ENCODE measurements at places on chromosomes 16 and 17.
A peak's percentile ranks its signal among the peaks of the same experiment; 100 is the strongest.

DNA sequence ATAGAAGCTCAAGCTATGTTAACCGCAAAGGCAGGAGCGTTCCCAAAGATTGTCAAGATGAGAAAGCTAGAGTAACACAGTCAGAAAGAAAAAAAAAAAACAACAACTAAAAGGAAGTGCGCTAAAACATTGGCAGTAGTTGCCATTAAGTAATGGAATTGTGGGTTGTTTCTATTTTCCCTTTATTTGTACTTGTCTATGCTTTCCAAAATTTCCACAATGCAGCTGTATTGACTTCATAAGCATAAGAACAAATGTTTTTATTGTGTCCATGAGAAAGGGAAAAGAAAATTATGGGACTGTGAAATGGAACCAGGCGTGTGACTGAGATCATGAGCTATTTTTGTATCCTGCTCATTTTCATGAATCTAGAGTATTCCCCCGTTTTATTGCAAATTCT is 153.4 kb downstream of the TMEM114 start:
- no peak for DNase-seq

- no peak for DNase-seq
Measured at GRCh38 chr16:80507538-80507937, 33.3 kb upstream of the DYNLRB2 start.

- DNase-seq, result peak; percentile 75
Measured at GRCh38 chr17:7915611-7916384, at the start of gene RNF227. Gene RNF227, minus strand, starts transcription at chr17:7916289. Its CDS starts 94 bp downstream, at chr17:7916195.

DNA sequence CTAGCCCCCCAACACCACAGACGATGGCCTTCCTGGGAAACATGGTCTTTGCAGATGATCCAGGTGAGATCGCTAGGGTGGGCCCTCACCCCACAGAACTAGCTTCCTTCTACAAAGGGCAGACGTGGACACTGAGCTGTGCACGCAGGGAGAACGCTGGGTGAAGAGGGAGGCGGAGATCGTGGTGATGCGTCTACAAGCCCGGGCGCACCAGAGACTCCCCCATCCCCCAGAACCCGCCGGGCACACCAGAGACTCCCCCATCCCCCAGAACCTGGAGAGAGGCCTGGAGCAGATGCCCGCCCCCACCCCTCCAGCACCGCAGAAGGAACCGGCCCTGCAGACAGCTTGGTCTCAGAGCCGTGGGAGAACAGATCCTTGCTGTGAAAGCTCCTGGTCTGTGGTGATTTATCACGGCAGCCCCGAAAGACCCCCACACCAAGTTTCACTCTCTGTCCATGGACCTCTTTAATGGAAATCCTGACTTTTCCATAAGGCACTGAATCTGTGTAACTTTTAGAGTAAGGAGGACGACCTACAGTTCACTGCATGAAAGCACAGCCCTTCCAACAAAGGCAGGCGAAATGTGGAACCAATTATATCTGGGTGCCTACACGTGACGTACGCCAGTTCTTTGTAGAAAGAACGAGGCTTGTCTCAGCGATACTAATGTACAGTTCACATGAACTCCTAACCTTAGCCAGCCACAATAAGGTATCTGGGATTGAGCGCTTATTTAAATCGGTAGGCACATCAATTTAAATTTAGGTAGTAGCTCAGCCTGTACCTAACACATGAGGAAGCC is 88.5 kb downstream of the ANKRD11 start:
- no peak for DNase-seq

DNA sequence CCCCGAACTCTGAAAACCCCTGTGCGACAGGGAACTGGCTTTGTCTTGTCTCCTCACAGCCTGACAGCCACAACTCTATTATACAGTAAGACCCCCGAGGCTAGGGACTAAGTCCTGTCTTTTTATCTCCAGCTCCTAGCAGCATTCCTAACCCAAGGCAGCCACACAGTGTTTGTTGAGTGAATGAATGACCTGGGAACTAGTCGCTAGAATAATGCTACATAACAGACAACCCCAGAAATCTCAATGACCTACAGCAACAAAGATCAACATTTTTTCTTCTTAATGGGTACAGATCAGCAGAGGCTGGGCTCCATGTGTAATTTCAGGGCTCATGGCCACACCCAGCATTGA is 71.4 kb upstream of the TNRC6C start:
- no peak for DNase-seq

DNA sequence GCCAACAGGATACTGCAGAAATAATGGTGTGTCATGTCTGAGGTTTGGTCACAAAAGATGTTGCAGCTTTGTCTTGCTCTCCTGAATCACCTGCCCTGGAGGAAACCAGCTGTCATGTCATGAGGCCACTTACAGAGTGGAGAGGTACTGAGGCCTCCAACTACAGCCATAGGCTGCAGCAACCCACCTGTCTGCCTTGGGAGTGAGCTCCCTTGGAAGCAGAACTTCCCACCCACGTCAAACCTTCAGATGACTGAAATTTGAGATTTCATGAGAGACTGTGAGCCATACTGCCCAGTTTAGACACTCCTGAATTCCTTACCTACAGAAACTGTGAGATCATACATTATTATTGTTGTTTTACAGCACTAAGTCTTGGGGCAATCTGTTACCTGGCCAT is 475.9 kb downstream of the HS3ST3B1 start:
- DNase-seq, result no peak

- DNase-seq, result no peak
Measured at GRCh38 chr16:88686062-88686438, 257 bp downstream of the SNAI3 start.

DNA sequence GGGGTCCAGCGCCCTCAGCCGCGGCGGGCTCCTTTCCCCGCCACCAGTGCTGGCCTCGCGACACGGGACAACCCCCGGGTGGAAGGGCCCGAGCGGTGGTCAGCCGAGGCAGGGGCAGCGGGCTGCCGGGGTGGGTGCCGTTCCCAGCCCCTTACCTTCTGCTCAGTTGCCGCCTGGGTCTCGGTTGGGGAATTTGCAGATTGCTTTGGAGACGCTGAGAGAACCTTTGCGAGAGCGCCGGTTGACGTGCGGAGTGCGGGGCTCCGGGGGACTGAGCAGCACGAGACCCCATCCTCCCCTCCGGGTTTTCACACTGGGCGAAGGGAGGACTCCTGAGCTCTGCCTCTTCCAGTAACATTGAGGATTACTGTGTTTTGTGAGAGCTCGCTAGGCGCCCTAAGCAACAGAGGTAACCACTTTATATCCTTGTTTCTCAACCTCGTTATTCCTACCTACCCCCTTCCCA is 381 bp downstream of the CTNS start:
- DNase-seq, result no peak

DNA sequence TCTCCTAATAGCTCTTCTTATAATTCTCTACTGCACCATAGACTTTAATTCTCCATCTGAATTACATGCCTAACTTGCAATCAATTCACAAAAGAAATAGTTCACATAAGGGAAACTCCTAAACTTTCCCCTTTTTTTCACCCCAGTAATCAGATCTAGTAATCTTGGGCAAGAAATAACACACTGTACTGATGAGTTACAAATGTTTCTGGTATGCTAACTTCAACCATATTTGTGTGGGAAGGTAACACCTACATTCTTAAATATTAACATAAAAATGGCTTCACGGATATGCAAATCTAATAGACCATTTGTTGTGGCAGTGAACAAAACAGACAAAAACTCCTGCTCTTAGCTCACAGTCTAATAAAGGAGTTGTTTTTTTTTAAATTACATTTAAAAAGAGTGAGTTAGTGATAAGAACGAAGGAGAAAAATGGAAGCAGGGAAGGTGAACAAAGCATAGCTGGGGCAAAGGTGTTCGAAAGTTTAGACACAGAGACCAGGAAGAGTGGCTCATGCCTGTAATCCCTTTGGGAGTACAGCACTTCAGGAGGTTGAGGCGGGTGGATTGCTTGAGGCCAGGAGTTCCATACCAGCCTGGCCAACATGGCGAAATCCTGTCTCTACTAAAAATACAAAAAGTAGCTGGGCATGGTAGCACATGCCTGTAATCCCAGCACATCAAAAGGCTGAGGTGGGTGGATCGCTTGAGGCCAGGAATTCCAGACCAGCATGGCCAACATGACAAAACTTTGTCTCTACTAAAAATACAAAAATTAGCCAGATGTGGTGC is 34.8 kb downstream of the CMTM3 start:
- no peak for DNase-seq

DNA sequence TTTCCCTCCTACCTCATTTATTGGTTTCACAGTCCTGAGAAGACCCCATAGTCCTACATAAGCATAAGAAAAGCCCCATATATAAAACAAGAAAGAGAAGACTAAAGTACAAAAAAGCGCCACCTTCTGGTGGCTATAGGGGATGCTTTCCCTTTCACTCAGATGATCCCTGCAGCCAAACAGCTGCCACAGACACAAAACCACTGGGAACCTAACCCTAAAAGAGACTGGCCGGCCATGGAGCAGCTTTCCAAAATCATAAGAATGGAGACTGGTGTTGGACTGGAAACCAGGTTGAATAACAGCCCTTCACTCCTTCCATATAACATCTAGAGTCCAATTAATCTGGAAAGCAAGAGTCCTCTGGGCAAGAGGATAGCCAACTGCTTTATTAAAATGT is 11.4 kb downstream of the DYNC1LI2 start:
- DNase-seq, result no peak

GRCh38 chr16:28924399-28924761 is 658 bp downstream of the RABEP2 start:
- no peak for DNase-seq

DNA sequence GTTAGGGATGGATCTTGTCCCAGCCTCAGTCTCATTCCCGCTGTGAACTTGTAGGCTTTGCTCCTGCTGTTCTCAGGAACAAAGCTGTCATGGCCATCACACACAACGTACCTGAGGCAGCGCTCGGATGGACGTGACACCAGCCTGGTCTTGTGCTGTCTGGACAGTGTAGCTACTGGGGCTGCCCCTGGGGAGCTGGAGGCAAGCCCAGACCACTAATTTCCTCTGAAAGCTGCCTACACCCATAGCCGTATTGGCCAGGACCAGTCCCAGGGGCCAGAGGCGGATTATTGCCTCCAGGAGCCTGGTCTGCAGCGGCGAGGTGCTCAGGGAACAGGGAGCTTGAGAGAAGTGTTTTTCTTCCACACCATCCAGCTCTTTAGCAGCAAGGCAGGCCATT is 11.7 kb downstream of the ZNHIT3 start:
- DNase-seq, result no peak

DNA sequence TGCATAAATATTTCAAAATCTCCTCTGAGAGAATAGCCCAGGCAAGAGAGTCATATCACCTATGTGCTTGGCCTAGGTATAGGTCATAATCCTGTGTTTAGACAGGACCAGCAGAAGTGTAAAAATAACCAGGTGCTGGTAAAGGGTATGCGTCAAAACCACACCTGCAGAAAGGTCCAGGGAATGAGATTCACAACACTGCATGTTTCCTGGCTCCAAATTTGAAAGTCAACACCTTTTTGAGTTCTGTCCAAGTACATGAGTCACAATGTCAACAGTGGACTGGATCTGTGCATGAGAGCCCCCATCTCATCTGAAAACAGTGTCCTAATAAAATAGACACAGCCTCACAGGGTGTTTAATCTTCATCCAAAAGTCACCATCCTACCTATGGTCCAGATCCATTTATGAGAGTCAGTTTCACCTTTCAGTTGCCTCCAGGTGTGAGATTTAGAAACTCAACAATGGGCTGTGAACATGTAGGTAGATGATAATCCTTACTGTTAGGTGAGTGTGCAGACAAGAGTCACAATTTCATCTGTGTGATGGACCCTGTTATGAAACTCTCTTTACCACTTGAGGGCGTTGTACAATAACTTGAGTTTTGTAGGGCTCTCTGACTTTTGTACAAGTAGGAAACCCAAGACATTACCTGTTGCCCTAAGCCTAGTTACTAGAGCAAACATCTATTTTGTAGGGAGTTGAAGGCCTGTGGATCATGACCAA is 2100.7 kb downstream of the TP53TG3F start:
- DNase-seq, result no peak

DNA sequence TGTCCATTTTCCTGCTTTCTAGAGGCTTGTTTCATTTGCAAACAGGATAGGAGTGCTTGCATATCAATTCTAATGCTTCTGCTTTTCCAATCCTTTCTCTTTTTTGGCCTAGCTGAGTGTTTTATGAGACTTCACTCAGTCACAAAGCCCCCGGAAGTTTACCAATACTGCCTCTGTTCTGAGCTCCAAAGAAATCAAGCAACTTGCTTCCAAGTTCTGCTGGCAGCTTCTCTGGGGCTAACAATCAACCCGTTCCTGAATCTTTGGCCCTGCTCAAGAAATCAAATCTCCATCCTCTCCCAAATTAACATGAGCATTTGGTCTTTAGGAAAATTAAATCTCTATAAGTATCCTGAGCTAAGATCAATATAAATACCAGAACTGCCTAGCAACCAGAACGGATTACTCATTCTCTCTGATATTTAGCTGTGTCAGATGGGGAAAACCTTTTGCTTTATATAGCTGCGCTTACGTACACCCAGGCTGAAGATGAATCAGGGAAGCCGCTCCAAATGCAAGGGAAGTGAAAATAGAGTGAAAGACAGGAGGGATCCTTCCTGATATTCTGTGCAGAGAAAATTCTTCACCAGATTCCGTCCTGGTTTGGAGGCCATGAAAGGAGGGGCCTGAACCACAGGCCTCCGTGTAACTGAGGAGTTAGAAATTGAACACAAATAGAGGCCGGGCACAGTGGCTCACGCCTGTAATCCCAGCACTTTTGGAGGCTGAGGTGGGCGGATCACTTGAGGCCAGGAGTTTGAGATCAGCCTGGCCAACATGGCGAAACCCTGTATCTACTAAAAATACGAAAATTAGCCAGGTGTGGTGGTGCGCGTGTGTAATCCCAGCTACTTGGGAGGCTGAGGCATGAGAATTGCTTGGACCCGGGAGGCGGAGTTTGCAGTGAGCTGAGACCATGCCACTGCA is 23.3 kb upstream of the GRB2 start:
- no peak for DNase-seq

GRCh38 chr17:58913552-58913951 is 157.9 kb downstream of the PPM1E start:
- DNase-seq, result no peak

DNA sequence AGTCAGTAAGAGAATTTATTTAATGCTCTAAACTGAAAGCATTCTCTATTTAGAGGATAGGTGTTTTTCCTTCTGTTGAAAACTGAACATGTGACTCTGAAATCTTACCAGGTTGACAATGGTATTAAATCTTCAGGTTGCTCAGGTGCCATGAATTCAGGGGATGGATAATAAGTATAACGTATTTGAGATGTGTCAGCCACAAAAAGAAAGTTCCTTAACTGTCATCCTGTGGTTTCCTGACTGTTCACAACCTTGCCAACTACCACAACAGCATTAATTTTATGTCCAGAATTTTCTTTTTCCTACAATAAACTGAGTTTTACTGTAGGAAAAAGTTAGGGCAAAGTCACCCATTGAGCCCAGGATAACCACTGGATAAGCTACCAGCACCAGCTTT is 243.3 kb upstream of the PSMD7 start:
- DNase-seq, result no peak

DNA sequence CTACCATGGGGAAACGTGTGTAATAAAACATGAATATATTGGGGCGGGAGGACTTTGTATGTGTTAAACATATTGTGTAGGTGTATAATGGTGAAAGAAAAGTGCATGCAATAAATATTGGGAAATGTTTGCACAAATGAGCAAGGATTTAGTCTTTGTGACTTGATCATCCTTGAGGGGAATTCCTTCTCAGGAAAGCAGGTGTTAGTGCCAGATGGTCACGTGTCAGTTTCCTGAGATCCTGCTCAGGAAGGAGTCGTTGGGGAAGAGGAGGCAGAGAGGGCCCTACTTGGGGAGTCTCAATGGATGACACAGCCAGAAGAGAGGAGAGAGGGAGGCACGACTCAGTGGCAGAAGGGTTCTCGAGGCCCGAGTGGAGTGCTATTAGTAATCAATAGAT is 53.2 kb downstream of the MSI2 start:
- no peak for DNase-seq

Data from activated gamma-delta T cell treated with Interleukin-2 at 50 U/mL for 16 hours (primary cell).